ENCODE measurements at places on chromosomes 7 and 10. TPM values are rescaled to one million over a fixed set of nuclear protein-coding genes. Genes with fewer than 3 reads are reported as not detected.

Gene TMEM213
- total RNA-seq: not detected

DNA sequence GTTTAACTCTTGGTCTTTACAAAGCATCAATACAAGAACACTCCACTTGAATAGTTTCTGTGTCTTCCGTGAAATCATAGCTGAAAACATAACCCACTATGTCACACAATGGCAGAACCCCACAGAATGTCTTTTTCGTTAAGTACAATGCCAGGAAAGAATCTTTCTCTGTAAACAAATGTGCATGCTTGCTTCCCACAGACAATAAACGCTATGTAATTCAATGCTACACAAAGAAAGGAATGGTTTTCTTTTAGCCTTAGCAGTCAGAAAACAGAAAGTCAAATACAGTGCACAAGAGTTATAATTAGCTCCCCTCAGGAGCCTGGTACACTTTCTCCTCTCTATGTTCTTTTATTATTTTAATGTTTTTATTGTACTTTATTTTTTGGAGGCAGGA lies 186.1 kb downstream of the SRPK2 start:
- no peaks in the 10 kb centered on the region for H3K27me3 ChIP-seq
- no peak overlapping the region for H3K27ac ChIP-seq
- DNase-seq: no peak
- H3K4me1 ChIP-seq: peaks cover 17% of the 10 kb centered on the region
- peaks cover 13% of the 10 kb centered on the region for H3K36me3 ChIP-seq

- DNase-seq: no peak
- H3K36me3 ChIP-seq: peaks cover 35% of the 10 kb centered on the region
- no peak overlapping the region for H3K27ac ChIP-seq
Measured at GRCh38 chr10:128058106-128058749, 68.0 kb downstream of the MKI67 start.

Gene LRRC18
- total RNA-seq: not detected

Gene CH25H
- total RNA-seq: not detected

DNA sequence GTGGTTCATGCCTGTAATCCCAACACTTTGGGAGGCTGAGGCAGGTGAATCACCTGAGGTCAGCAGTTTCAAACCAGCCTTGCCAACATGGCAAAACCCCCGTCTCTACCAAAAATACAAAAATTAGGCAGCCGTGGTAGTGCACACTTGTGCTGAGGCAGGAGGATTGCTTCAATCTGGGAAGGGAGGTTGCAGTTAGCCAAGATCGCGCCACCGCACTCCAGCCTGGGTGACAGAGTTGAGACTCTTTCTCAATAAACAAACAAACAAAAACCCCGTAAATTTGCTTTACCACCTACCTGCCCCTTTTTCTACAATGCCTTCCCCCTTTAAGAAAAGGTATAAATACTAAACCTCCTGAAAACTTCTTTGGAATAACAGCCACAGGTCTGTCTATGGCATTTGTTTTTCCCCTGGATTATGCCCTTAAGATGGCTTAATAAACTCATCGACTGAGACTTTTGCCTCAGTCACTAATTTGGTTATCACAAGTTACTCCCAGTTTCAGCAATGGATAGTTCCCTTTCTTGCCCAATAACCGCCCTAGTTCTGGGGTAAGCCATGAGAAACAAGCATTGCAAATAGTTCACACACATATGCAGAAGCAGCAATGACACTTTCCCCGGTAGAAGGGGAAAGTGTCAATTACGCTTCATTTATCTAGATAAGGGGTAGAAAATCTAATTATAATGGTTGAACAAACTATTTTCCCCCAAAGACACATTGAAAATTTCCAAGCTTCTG lies 52.8 kb upstream of the SVIL start:
- H3K27me3 ChIP-seq: no peaks in the 10 kb centered on the region
- no peaks in the 10 kb centered on the region for H3K36me3 ChIP-seq
- H3K27ac ChIP-seq: no peak overlapping the region
